ENCODE measurements at places on chromosomes 3 and 15.

DNA sequence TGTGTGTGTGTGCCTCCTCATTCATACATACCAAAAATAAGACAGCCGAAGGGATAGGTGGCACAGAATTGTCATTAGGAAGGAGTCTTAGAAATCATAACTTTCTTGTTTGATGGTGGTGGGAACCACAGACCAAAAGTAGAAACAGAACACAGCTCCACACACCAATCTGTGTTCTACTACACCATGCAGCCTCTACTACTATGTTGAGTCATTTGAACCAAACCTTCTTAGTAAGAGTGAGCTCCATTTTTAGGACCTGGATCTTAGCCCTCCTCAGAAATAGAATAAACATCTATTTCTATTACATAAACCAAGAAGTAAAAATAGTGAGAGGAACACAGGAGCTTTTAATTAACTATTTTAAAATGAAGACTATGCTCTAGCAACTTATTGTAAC is 27.9 kb upstream of the PLCH1 start:
- DNase-seq: no peak

- no peak for DNase-seq
Measured at GRCh38 chr3:80259736-80260135, 491.9 kb upstream of the ROBO1 start.

DNA sequence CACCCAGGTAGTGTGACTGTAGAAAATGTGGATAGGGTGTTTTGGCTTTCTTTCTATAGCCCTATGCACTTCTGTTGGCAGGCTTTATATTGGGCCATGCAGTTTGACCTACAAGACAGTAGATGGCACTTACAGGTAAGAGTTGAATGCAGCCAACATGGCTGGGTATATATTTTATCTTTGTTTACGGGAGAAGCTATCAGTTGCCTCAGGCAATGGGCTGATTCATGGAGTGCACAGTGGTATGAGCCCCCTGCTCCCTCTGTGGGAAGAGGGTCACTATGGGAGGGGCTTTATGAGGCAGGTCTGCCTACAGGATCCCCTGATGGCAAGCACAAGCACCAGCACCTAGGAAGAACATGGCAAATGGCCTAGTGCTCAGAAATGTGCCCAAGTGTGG is 301.2 kb upstream of the CDIN1 start:
- DNase-seq: no peak

DNA sequence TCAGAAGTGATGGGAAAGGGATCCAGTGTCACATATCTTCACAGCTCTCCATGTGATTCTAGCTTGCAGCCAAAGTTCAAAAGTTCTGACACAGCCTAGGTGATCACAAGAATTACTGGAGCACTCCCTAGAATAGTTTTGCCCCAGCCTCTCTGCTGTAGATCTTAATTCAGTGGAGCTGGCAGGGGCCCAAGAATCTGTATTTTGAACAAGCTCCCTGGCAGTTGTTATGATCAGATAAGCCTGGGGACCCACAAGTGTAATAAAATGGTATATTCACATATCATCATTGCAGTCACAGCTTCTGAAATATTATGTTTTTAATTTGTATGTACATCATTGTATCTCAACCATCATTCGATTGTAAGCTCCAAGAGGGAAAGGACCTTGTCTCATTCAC is 62.3 kb downstream of the NOX5 start:
- DNase-seq: no peak

- no peak for DNase-seq
Measured at GRCh38 chr3:142275856-142276255, 50.5 kb upstream of the GK5 start.

- DNase-seq: no peak
Measured at GRCh38 chr3:12224181-12225147, 64.4 kb upstream of the PPARG start.

- no peak for DNase-seq
Measured at GRCh38 chr3:123733805-123734526, 149.1 kb upstream of the HACD2 start.

DNA sequence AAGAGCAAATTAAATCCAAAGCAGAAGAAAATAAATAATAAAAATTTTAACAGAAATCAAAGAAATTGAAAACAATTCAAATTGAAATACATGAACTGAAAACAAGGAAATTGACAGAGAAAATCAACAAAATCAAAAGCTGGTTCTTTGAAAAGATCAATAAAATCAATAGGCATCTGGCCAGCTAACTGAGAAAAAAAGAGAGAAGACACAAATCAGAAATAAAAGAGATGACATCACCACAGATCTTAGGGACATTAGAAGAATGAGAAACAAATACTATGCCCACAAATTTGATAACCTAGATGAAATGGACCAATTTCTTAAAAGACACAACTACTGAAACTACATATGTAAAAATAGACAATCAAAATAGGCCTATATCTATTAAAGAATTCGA is 38.8 kb downstream of the FAM240A start:
- DNase-seq: no peak

GRCh38 chr3:5699811-5700210 is 512.3 kb downstream of the EDEM1 start:
- no peak for DNase-seq

DNA sequence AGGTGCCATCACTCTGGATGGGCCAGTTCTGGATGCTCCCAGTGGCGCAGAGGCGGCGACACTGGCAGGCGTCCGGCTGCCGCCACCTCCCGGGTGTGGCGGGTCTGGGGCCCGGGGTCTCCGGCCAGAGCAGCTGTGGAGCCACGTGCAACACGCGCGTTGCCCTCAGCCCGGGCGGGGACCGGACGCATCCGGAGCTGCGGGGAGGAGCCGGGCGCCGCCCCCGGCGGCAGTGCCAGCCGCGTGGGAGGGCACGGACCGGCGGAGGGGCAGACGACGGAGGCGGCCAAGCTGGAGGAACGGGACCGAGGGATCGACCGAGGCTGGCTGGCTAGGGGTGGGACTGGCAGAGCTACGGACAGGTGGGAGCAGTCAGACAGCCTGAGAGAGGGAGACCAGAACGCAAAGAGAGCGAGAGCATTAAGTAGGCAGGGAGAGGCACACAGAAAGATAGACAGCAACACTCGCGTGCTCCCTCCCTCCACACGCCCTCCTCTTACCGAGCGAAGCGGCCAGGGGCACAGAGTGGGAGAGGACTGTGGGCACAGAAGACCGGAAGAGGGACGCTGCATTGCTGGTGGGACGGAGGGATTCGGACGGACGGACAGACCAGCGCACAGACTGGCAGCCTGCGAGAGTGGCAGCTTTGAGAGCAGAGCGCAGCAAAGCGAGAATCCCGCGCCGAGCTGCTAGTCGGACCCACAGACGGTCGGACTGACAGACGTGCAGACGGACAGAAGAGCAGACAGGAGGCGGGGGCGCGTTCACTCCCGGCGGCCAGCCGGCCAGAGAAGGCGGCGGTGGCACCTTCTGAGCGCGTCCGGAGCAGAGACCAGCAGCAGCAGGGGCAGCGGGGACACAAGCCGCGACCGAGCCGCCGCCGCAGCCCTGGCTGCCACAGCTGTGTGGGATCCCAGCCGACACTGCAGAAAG is at the start of gene ARPP21:
TSS of gene ARPP21 (plus strand) at position 272 of the 933 bp plus-strand sequence. CDS start 42,227 bp downstream, outside the sequence.
- no peak for DNase-seq

Measured in cortex of kidney (tissue), 1 donor.